Activated CD8-positive, alpha-beta memory T cell treated with anti-CD3 and anti-CD28 coated beads for 1 hour (primary cell): ENCODE measurements at places on chromosomes 7 and 10.

- no peak for DNase-seq
These were observed 64.9 kb downstream of the STEAP1B start for GRCh38 chr7:22435105-22435504.

GRCh38 chr7:68682910-68683309, 915.4 kb upstream of the AUTS2 start:
- no peak for DNase-seq

GRCh38 chr7:32476816-32477648, 13.1 kb downstream of the LSM5 start:
- no peak for DNase-seq

DNA sequence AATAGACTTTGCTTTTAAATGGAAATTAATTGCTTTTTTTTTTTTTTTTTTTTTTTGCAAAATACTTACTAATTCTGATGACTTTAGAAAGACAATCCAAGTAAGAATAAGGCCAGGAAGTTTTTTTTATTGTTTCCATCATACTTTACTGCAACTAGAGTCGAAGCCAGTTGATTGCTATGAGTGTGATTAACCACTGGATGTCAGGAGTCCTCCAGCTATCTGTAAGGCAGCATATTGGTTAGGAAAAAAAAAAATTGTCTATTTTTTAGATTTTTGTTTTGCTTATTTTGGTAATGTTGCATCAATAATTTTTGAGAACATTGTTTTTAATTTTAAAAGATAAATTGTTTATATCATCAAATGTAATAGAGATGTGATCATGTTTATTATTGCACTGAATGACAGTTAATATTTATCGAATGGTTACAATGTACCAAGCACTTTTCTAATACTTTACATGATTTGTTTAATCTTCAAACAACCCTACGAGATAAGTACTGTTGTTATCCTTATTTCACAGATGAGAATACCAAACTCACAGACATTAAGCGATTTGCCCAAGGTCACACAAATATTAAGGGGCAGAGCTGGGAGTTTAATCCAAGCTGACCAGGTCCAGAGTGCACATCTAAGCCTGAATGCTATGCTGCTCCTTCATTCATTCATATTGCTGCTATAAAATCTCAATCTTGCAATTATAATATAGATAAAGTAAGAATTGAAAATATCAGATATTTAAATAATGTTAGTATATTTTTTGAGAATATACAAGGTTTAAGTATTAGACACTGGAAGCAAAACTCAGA, 19.9 kb upstream of the LMOD2 start:
- DNase-seq = no peak

- DNase-seq = no peak
These were observed 38.2 kb downstream of the MINDY3 start for GRCh38 chr10:15822131-15822530.

GRCh38 chr7:84070770-84071169, 123.8 kb downstream of the SEMA3A start:
- DNase-seq = no peak

DNA sequence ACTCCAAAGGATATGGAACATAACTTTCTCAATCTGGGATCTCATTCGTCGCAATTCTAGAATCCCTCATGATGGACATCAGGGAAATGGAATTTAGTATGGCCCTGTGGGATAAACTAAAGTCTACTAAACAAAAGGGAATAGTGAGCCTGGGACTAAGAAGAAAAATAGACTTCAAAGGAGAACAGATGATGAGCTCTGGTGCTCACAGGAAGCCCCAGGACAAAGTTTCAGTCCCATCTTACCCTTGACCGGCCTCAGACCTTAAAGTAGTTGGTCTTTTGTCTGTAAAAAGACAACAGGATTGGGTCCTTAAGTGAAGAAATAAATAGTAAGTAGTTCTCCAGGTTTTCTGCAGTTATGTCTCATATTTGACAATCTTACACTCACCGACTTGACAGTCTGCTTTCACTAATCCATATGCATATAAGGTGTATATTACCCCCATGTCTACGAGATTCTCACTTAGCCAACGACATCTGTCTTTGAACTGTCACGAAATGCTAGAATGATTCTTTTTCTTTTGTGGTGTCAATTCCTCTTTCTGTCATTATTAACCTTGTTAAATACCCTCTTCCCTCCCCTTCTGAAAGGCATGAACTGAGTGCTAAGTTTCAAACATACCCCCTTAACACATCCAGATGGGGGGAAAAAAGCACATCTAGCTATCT, 10.9 kb upstream of the IKZF1 start:
- no peak for DNase-seq

GRCh38 chr7:47040795-47041347, 541.0 kb downstream of the TNS3 start:
- no peak for DNase-seq

DNA sequence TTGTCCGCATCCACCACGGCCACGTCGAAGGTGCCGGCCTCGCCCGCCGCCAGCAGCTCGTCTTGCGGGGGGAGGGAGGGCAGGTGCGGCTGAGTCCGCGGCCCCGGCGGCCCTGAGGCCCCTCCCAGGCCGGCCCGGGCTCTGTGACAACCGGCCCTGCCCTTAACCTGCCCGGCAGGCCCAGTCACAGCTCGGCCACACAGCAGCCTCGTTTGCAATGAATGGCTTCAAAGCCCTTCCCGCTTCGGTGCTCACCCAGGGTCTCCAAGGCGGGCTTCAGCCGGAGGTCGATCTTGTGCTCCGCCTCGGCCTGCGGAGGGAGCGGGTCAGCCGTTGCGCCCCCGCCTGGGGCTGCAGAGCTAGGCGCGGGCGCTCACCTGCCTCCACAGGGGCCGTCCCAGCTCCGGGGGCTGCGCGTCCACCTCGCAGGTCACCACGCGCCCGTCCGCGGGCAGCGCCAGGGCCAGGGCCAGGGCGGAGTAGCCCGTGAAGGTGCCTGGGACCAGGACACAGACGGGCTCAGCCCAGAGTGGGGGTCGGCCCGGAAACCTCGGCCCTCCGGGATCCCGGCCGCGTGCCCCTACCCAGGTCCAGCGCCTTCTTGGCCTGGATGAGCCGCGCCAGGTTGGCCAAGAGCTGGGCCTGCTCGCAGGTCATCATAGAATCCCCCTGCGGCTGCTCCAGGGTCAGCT, 928 bp downstream of the COMTD1 start:
- no peak for DNase-seq

DNA sequence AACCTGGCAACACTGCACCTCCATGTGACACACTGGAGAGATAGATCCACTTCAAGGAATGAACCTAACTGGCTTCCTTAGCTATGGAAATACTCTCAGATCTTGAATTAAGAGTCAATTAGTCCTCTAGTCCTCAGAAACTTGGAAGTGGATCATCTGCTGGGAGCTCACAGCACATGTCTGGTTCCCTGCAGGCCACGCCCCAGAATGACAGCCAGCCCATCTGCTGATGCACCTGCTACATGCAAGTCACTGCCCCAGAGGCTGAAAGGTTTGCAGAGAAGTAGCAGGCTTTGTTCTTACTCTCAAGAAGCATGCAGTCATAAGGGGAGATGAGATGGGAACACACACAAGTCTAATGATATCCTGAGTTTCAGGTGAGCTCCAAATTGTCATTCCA, 275.9 kb downstream of the SKAP2 start:
- no peak for DNase-seq

DNA sequence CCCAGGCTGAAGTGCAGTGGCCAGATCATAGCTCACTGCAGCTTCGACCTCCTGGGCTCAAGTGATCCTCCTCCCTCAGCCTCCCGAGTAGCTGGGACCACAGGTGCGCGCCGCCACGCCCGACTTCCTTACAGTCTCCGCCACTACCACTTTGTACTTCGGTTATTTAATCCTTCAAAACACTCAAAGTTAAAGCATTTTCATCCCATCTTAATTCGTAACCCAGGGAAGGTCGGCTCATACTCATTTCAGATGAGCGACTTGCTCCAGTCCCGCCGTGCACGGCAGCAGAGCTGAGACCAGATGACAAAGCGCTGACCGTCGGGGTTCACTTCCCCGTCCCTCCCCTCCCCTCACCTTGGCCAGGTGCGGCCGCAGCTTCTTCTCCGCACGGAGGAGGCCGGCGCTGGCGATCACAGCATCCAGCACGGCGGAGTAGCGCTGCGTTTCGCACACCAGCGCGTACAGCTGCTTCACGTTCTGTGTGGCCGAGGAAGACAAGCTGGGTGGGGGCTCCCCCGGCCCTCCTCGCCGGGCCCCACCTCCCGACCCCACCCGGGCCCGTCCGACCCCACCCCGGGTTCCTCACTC, 457 bp downstream of the NSUN5 start:
- no peak for DNase-seq

DNA sequence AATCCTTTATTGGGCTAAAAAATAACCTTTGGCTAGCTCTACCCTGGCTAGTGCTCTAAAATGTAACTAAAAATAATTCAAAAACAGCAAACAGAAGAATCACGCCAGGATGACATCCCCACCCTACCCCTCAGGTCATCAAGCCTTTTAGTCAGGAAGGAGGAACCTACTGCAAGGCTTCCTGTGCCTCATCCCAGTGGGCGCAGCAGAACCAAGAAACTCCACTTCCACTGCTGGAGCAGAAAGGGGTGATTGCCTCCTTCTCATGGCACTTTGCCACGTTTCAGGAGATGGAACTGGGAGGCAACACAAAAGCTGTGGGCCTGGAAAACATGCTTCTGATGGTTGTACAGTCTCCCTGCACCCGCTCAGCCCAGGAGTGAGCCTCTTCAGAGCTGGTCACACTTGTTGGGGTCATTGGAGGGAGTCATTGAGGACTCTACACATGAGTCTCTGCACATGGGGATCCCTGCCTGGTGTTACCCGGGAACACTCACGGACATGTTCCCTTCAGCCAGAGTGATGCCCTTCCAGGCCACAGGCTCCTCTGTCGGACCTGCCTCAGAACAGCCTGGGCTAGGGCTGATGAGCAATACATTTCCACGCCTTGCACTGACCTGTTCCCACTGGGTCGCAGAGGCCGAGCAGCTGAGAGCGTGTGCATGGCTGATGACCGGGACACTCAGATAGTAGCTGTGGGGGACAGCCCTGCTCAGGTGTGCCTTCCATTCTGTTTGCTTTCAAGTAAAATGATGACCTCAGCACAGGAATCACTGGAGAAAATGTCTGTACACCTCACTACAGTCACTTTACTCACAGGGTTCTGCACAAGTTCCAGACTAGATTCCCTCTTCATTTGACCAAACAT, 355.3 kb downstream of the FGFR2 start:
- no peak for DNase-seq

GRCh38 chr10:61847087-61847486, 54.4 kb upstream of the ARID5B start:
- no peak for DNase-seq

DNA sequence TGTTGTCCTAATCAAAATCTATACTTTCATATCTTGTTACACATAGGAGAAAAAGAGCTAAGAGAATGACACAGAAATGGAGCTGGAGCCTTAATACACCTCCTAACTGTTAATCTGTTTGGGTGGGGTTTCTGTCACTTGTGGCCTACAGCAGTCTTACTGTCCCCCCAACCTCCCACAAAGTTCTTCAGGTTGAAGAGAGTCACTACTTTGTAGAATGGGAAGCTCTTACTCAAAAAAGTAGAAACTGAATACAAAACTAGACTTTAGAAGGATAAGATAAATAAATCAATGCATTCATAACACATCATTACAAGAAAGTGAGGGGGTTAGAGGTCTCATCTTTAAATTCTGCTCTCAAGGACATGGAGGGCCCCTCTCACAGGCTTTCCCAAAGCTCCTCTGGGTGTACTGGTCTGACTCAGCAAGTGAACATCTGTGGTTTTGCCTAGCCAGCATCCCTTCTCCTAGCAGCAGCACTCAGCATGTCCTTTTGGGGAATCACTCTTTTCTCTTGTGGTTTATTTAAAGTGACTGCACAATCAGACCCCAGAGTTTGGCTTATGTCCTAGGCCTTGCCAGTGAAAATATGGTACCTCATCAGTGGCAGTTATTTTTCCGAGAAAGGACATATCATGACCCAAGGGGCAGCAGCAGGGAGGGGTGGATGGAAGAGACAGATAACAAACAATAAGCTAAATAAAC, 2.0 kb upstream of the BLVRA start:
- no peak for DNase-seq

GRCh38 chr7:75033064-75033463, 40.5 kb downstream of the RCC1L start:
- DNase-seq = no peak

- no peak for DNase-seq
These were observed 249.8 kb upstream of the HPS1 start for GRCh38 chr10:98696516-98696915.

GRCh38 chr7:133502498-133502897, 249.6 kb downstream of the EXOC4 start:
- DNase-seq = no peak

DNA sequence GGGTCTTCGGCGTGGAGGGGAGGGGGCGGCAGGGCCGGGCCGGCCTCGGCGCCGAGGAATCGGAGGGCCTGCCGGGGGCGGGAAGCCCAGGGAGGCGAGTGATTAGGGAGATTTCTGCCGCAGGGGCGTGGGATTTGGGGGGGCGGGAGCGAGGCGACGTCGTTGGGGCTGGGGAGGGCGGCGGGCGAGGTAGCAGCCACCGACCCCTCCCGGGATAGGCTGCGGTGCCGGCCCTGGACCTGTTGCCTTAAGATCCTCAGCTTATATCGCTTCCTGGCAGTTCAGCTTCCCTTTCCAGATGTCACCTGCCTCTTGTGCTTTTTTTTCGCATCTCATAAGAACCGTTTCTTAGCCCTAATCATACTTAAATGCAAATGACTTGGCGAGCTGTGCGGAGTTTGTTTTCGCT, 655 bp downstream of the LMTK2 start:
- DNase-seq = no peak

DNA sequence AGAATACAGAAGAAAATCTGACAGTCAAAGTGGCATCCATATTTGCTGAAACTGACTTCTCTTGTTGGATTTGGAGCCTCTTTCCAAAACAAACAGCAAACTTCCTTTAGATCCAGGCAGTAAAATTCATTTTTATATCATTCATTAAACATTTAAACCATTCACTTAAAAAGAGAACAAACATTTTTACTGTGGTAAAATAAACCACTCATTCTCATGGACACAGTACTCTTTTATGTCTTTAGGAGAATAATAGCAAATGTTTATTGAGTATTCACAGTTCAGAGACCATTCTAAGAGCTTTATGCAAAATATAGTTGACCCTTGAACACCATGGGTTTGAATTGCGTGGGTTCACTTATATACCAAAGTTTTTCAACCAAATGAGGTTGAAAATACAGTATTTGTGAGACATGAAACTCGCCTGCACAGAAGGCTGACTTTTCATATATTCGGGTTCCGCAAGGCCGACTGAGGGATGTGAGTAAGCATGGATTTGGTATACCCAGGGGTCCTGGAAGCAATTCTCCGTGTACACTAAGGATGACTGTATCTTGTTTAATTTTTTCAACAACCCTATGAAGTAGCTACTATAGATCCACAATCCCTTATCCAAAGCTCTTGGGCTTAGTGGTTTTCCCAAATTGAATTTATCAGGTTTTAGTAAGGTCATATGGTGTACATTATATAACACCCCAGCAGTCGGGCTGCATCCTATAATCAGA, 49.1 kb downstream of the ATXN7L1 start:
- no peak for DNase-seq

- DNase-seq = no peak
These were observed 75.1 kb downstream of the DNAH11 start for GRCh38 chr7:21617916-21618390.
